Stimulated activated CD4-positive, alpha-beta T cell treated with anti-CD3 and anti-CD28 coated beads, Interleukin-1b, Interleukin-23, amount 100 ng/mL, for 4 hours (primary cell): ENCODE measurements at places on chromosomes 7 and 10.
A peak's percentile ranks its signal among the peaks of the same experiment; 100 is the strongest.

- DNase-seq, result no peak
Observed at GRCh38 chr10:129946859-129947258, 17.2 kb downstream of the EBF3 start.

DNA sequence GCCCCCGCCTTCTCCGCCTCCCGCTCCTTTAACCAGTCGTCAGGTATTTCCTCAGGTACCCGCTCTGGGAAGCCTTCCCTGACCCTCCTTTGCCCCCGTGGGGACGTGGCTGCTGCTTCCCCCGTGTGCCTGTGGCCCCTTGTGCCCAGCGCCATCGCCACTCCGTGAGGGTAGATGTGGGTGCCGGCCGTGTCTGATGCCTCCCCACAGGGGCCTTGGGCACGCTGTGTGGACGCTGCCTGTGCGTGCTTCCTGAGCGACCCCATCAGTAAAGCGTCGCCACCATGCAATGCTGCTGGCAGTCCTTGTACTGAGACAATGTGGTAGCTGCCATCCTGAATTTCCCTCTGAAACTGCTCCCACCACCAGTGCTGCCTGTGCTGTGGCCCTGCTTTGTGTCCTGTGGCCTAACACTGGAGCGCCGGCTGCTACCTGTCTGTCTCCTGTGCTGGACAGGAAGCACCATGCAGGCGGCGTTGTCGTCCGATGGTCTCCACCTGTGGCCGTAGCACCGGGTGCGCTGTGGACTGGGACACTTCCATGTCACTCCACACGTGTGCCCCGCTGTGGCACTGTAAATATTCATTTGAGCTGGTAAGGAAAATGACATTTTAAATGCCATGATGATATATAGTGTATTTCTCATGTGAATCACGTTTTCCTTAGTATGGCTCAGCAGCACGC lies 213.8 kb downstream of the MGMT start:
- DNase-seq, result no peak

DNA sequence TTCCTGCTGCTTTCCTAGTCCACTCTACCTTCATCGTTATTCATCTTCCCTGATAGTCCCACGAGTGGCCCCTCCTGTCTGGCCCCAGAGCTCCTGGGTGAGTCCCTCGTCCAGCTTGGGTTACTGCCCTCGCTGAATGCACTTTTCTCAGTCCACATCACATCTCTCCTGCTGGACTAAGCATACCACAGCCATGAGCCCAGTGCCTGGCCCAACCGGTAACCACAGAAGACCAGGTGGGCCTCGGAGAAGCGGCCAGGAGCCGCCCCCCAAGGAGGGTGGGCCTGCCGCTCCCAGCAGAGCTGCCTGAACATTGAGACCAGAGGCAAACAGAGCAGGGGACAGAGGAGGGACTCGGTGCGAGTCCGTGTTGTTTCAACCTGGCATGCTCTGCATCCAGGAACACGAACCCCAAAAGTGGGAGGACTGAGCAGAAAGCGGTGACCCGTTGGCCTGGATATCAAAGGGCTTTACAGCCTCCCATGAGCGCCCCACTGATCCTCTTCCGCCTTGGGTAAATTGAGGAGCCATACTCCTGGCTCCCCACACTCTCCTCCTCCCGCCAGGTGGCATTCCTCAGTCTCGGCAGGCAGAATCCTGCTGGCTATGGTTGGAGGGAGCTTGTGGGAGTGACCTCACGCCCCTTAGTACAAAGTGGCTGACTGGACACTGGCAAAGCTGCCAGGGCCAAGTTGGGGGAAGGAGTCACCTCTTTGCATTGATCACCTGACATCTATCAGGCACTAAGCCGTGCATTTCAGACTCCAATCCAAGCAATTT lies 13.3 kb downstream of the TMEM72 start:
- DNase-seq, result no peak

- no peak for DNase-seq
Observed at GRCh38 chr7:7438851-7439250, 96.8 kb downstream of the COL28A1 start.

DNA sequence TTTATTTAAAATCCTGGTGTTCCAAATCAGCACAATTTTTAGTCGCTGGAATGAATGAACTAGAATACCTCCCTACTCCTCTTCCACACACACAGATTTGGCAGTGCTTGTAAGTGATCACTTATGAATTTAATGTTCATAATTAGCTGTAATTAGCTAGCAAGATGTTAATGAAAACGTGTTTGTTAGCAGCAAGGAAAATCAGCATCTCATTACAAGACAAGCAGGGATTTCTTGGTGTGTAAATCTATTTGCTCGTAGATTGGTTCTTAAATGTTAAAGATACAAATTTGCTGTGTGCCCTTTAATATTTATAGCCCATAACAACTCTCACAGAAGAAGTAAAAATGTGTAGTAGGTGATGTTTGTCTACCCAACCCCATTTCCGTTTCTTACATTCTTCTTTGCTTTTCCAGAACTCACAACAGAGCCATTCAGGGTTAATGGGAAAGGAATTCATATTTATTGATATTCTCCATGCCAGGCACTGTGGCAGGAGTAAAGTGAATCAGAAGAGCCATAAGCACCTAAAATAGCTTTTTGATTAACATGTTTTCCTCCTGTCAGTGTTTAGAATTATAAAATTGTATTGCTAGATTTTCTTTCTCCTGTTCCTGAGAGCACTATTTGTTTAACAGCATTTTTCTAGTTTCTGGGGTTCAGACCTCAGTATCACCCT lies 49.6 kb downstream of the SEMA3C start:
- DNase-seq, result no peak

GRCh38 chr10:16847644-16848043 lies 30.4 kb upstream of the RSU1 start:
- no peak for DNase-seq

DNA sequence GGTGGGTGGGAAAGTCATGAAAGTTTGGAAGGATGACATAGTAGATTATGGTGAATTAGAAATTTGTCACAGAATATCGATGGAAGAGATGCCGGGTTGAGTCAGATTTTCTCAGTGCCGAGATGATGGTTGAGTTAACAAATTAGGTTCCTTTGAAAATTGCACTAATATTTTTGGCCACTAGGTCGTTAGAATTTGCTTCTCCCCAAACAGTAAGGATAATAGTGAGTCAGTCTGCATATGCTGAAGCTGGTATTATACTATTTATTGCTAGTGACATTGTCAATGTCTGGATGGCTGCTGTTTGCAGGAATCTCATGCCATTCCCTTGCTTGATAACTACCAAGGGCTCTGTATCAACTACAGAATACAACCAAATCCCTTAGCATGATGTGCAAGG lies 37.7 kb upstream of the MINDY3 start:
- DNase-seq, result no peak

GRCh38 chr7:16068183-16068582 lies 353.2 kb downstream of the CRPPA start:
- DNase-seq, result no peak

- DNase-seq, result no peak
Observed at GRCh38 chr10:11881477-11882417, 58.6 kb downstream of the PROSER2 start.

DNA sequence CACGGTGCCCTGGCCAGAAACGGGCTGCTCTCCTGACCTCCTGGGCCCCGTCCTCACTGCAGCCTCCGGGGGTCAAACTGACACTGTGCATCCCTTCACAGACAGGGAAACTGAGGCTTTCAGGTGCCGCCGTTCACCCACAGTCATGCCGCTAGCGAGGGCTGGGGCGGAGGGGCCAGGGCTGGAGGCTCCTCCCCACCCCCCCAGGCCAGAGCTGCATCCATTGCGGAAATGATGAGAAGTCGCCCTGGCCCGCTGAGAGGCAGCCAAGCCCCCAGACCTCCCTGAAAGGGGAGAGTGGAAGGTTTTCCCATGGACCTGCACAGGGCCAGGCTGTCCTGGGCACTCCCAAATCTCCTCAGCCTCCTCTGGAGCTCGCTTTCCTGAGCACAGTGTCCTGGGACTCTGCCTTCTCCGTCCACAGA lies 16.5 kb upstream of the INPP5A start:
- DNase-seq, result no peak

- no peak for DNase-seq
Observed at GRCh38 chr7:141631525-141631924, 70.4 kb downstream of the DENND11 start.

DNA sequence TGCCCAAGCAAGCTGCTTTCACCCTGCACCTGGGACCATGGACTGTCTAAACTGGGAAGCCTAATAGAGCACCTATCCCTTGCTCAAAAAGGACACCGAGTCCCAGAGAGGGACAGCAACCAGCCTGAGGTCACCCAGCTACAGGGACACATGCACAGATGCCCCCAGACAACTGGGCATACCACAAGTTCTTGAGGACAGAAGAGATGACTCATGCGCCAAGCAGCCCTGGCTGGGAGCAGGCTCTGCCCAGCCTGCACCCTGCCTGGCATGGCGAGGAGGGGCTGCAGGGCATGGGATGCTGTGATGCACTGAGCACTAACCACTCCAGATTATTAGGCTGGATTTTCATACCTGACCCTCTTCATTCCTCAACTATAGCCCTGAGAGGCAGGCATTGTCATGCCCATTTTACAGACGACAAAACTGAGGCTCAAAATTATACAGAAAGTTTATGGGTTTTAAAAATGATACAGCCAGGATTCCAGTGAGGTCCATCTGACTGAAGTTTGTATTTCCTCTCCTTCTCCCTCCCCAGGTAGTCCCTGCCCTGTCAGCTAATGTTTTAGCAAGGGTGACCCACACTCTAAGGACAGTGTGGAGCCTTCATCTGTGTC lies 289.3 kb upstream of the ZMIZ1 start:
- DNase-seq, result no peak

- no peak for DNase-seq
Observed at GRCh38 chr10:91691981-91692380, 59.1 kb upstream of the PPP1R3C start.

GRCh38 chr10:124992462-124993344 lies 50.8 kb downstream of the ZRANB1 start:
- peak; percentile 5 for DNase-seq

- DNase-seq, result no peak
Observed at GRCh38 chr10:32105782-32106382, 49.7 kb upstream of the KIF5B start.

DNA sequence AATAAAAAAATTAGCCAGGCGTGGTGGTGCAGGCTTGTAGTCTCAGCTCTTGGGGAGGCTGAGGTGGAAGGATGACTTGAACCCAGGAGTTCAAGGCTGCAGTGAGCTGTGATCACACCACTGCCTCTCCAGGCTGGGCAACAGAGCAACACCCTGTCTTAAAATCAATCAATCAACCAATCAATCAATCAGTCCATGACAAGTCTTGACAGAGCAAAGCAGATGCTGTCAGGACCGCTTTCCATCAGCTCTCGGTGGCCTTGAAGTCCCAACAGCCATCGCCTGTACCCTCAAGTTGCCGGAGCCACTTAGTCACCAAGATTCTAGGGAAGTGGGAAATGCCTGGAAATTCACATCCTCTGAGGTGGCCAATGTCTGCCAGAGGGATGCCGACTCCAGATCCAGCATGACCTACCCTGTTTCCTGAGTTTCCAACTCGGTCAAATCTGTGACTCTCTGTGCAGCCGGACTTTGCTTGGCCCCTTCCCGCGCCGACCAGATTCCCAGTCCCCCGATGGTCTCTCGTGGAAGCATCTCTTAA lies 871 bp upstream of the CCL24 start:
- DNase-seq, result no peak
